ENCODE measurements at places on chromosomes 6 and 20. TPM values are rescaled to one million over a fixed set of nuclear protein-coding genes. Genes with fewer than 3 reads are reported as not detected.

DNA sequence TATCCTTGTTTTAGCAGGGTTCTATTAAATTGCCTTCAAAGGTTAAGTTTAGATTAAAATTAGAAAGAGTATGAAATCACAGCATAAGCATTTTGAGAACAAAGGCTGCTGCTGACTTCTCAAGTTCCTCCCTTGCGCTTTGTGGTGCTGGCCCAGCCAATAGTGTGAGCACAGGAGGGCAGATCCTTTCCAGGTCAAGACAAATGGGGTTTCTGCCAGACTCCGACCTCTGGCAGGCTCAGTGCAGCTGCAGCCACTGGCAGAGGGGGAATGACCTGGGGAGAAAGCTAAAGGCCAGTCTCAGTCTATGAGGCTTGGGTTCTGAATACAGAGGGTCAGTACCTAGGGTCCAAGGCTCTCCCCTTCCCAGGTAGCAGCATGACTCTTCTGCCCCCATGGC is 27.0 kb downstream of the CLIC5 start:
- DNase-seq = no peak

GRCh38 chr6:132790450-132790849 is 8.0 kb downstream of the SLC18B1 start:
- DNase-seq = no peak

- no peak for DNase-seq
Observed at GRCh38 chr20:38620441-38620840, 18.8 kb downstream of the ARHGAP40 start.

DNA sequence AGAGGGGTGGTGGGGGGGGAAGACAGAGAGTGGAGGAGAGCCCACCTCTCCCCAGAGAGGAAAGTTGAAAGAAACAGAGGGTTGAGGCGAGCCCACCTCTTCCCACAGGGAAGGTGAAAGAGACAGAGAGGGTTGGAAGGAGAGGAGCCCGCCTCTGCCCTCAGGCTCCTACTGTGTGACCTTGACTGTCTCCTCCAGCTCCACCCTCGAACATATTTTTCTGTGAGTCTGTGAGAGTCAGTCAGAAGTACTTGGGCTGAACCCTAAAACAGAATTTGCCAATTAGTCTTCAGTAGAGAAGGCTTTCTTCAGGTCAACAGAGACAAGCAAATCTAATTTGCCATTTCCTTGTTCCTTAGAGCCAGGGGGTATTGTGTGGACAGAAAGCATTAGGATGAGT is 153.7 kb upstream of the SNX9 start:
- DNase-seq = no peak

GRCh38 chr6:72966628-72967280 is 258.5 kb downstream of the KHDC1L start:
- peak; percentile 68 for DNase-seq

DNA sequence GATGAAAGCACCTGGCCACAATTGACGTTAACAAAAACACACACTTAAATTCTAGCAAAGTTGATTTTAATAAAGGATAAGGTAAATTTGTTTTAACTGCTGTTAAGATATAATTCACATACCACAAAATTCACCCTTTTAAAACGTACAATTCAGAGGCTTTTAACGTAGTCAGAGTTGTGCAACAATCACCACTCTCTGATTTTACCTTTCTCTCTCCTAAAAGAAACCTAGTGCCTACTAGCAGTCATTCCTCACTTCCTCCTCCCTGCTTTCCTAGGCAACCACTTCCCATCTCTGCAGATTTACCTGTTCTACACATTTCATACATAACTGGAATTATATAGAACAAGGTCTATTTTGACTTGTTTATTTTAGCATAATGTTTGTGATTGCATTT is 58.9 kb downstream of the PTPRK start:
- no peak for DNase-seq

DNA sequence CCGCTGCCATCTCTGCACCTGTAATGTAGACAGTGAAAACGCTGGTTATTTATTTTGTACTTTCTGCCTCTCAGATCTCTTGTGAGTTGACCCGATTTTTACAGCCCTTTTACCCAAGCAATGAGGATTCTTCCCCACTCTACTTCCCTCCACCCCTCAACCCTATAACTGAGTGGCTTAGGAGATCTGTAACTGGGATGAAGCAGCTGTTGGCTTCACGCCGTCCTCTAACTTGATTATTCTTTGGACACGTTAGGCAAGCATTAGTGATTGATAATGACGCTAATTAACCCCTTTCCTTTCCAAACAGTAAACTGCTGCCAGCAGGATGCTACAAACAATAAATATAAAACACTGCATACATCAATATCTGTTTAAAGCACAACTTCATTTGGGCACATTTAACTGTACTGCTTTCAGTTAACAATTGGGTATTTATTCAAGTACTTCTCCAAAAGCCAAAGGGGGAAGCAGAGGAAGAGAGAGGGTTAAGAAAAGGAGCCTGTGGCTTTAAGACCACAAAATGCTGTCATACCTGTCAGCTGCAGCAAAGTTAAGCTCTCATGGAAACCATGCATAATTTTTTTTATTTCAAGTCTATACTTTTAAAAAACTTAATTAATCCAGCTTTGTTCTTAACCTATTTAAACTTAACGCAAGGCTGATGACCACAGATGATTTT is 21.2 kb downstream of the TFAP2A start:
- no peak for DNase-seq

DNA sequence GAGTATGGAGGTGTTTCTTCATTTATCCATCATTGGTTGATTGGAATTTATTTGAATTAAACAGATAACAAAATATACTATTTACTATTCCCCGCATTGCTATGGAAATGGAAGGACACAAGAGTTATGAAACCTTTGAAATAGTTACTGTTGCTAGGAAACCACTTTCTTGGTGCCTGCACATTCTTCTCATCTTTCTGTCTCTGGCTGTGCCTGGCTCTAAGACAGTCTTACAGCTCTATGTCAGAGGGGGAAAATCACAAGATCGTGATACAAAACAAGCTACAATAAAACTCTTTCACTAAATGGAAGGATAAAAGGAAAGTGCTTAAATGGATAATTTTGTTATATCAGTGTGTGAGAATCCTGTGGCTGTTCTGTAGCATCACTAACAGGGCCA is 453.0 kb downstream of the LMBRD1 start:
- DNase-seq = no peak

DNA sequence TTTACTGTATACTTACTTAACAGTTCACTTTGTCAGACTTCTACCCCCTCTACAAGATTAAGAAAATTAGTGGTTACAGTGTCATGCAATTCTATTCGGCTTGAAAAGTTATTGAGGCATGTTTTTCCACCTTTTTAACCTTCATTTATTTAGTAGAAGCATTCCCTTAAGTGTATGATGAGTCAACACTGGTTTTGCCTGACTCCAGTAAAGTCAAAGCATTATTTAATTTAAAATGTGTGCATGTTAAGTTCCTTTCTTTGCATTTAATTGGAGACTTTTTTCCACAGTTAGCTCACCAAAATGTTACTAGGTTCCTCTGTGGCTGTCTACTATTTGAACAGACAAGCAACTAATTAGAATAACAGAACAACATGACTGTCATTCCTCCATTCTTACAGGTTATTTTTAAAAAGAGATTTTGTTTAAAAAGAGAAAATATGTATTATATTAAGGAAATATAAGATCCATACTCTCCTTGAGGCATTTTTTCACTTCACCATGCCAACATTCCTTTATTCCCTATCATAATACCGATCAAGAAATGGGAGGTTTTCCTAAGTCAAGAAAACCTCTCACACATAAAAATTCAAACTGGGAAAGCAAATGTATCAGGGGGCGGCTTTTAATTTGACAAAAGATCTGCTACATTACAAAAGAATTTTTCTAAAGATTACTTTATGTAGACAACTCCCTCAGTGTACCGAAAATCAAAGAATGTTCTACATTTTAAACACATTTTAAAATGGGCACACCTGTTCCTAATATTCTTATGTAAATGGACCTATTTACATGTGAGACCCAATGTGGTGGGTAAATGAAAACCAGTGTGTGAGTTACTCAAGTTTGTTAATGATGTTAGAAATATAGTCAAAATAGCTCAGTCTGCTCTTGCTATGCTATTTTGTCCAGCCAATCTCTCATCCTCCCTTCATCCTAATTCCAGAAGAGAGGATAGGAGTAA is 361.2 kb downstream of the UTRN start:
- no peak for DNase-seq

GRCh38 chr6:148358196-148358785 is 15.7 kb downstream of the SASH1 start:
- peak; percentile 70 for DNase-seq

- no peak for DNase-seq
Observed at GRCh38 chr6:147972448-147972847, 370.2 kb upstream of the SASH1 start.

DNA sequence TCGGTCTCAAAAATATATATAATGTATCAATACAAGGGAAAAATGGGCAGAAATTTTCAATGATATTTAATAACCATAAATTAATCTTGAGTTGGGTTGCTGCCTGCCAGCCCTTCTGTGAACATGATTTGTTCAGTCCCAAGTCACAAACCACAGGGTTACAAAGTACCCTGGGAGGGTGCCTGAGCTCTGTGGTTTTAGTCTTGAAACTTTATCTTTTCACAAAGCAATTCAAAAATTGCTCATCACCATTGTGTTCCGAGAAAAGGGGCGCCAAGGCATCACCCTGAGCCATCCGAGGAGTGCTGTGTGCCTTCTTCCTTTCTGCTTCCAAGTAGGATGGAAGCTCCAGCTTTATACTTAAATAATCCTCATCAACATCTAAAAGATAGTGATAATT is 141.6 kb upstream of the AKAP12 start:
- DNase-seq = no peak

DNA sequence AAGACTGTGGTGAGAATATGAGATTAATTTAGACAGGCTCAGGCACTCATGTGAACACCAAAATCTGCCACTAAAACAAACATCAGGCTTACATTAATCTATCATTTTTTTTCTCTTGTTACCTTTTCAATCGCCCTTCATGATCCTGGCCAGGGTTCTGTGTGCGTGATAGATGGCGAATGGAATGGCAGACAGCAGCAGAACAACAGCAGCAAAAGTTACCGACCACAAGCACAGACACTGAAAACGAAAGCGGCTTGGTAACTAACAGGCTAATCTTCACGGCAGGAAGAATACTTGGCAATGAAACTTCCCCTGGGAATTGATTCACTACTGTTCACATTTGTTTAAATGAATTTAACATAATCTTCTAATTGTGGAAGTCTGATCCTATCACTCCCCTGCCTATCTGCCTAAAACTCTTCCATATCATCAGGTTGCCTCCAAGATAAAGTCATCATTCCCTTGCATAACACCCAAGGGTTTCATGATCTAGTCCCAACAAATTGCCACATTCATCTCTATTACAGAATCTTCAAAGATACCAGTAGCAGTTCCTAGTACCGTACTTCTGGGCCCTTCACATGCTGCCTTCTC is 28.7 kb downstream of the PTPRK start:
- DNase-seq = peak; percentile 57

DNA sequence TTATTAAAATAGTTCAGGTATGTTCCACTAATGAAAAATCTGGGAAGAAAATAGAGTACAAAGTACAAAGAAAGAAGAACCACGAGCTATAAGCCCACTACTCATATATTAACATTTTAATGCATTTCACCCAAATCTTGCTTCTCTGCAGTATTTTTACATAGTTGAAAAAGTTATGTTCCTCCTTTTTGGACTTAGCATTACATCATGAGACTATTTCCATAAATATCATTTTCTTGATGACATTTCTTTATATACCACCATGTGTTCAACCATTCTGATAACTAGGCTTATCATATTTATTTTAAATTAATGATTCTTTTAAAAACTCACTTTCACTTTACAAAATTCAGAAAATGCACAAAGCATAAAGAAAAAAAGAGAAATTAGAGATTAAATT is 3.0 kb downstream of the IPCEF1 start:
- DNase-seq = no peak

DNA sequence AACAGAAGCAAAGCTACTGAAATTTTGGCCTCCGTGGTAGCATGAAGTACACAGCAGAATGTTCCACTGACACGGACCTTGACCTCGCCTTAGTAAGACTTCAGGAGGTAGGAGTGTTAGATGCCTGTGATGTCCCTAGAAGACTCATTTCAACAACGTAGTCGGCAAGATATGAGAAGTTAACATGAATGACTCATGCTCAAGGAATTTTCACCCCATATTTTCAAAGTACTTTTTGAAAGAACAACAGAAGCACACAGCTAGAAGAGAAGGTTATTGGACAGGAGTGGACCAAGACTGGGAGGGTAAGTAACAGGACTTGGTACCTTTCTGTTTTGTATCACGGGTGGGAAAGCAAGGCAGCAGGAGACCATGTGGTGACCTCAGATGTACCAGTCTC is 78.0 kb downstream of the DZANK1 start:
- DNase-seq = peak; percentile 28

DNA sequence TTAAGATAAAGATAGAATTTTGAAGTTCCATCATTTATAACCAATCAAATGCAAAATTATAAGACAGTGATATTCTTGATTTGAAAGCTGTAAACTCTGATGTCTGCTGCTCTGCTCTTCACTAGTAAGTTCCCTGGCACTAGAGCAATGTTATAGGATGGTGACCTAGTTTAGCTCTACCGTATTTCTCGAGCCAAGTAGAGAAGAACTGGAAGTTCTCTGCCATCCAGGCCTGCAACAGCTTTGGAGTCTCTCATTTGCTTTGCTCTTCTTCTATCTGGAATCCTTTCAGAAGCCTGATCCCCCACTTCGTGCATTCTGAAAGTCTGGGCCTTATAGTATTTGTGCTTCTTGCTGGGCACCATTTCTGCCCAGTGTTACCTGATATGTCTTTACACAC is 100.3 kb downstream of the PLCB1 start:
- DNase-seq = no peak

GINM1 gene
- total RNA-seq = 27.7 TPM

MYH7B gene
- total RNA-seq = 0.07 TPM

TPD52L2 gene
- total RNA-seq = 175 TPM

TTK gene
- total RNA-seq = 11.9 TPM

STX16 gene
- 93.3 TPM for total RNA-seq

UBE2J1 gene
- 39.0 TPM for total RNA-seq

RAD21L1 gene
- total RNA-seq = not detected

CENPB gene
- total RNA-seq = 54.8 TPM

ISM1 gene
- total RNA-seq = 1.3 TPM

PRSS35 gene
- total RNA-seq = not detected

VNN1 gene
- 5.4 TPM for total RNA-seq

TGM3 gene
- total RNA-seq = not detected

ELOVL5 gene
- 58.3 TPM for total RNA-seq

LAMP5 gene
- not detected for total RNA-seq

Measured in MCF 10A (cell line).